ENCODE measurements at places on chromosomes 6 and 20.

DNA sequence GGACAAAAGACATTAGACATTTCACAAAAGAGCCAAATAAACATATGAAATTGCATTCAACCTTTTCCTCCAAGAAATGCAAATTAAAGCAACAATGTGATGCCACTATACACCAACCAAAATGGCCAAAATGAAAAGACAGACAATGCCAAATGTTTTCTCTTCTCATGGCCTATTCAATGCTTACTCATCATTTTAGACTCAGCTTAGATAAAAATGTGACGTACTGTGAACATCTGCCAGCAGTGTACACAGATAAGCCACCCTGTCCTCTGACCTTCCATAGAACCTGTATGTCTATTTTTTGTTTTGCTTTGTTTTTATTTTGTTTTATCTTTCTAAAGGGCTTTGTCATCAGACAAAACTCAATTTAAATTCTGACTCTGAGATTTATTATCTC, 385.2 kb downstream of the FRK start:
- no peak for DNase-seq

DNA sequence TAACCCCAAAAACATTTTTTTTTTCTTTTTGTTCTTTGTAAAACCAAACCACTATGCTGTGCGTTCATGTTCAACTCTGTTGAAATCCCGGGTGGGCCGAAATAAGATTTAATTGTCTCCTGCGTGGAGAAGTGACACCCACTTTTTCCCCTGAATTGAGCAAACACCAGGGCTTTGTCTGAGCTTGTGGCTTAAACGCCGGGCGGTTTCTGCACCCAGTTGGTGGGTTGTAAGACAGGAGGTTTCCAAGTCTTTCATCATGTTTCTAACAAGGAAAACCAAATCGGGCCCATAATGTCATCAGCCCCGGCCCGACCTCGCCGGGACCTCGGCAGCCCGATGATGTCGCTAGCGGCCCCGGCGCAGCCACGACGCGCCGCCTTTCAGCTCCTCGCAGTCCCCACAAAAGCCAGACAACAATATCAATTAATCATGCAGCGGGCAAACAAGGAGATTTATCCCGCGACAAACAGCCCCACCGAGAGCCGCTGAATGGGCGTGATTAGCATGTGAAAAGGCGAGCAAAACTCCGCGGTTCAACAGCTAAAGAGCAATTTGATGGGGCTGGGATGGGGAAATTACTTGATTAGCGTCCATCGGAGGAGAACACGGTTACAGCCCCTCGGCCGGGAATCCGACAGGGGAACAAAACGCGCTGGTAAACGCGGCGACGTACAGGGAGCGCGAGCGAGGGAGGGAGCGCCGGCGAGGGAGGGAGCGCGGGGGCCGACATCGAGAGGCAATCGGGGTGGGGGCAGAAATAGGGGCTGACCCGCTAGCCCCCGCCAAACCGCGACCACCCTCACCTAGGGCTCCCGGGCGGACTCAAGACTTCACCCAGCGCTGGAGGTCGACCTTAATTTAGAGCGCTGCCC, 5.3 kb downstream of the LINC00237 start:
- no peak for DNase-seq

DNA sequence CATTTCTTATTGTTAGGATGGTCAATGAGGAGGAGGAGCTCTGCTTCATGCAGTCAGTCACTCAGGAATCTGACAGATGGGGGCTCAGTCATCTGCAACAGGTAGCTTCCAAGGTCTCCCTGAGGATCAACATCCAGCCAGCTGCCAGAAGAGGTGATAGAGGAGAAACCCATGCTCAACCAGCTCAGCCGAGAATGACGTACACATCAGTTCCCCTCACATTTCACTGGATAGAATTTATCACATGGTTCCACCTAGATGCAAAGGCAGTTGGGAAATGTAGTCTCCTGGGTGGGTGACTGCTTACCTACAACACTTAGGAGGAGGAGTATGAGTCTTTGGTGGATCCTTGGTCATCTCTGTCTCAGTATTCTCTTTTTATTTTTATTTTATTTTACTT, 144.5 kb downstream of the CEBPB start:
- DNase-seq, result peak; percentile 74

GRCh38 chr6:137291441-137291840, 72.3 kb upstream of the IFNGR1 start:
- DNase-seq, result no peak

DNA sequence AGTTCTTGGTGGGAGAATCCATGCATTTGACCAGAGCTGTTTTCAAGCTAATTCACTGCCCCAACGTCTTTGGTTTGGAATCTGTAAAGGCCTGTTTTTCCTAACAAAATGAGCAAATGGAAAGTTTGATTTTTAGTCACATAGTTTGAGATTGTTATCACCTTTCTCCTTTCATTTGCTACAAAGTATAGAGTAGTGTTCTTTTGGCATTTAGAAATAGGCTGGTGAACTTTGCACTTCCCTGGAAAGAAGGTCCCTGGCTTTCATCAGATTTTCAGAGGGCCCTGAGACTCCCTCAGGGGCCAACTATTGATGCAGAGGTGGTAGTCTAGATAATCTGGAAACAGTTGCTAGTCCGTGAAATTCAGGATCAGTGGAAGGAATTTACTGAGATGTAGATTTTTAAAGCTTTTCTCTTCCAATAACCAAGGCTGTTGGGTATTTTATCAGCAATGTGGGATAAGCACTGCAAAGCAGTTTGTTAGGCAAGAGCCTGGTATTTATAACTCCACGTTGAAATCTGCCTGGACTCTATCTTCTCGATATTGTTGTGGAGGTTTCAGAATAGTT, 1.7 kb downstream of the ARFGEF2 start:
- DNase-seq, result no peak

- DNase-seq, result no peak
These were observed 57.7 kb downstream of the PDE10A start for GRCh38 chr6:165605182-165605875.

- no peak for DNase-seq
These were observed 11.1 kb upstream of the TCF15 start for GRCh38 chr20:621125-621756.

GRCh38 chr6:169169375-169169774, 84.3 kb downstream of the THBS2 start:
- no peak for DNase-seq

DNA sequence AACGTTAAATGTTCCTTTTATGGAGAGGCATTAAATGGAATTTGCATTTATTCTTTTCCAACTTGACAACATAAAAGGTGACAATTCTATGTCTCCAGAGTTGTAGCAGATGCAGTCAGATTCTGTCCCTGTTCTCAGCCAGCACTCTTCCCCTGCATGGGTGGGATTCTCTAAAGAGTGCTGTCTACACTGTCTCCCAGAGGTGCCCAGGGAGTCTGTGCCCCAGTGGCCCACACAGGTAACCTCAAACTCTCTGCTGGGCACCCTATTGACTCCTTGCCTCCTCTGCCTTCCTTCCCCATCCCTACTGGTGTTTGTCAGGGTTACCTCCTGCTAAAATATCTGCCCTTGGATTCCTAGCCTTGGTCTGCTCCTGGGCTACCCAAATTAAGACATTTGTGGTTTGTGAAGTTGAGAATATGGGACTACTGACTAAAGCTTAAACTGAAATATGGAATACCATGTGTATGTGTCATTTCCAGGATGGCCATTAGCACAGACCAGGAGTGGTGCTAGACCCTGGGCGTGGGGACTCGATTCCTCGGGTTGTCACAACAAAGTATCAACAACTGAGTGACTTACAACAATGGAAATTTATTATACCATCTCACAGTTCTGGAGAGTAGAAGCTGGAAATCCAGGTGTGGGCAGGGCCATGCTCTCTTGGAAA, 284.7 kb downstream of the CDH26 start:
- DNase-seq, result no peak

- DNase-seq, result no peak
These were observed 82.3 kb upstream of the PTPRT start for GRCh38 chr20:43271980-43272379.

DNA sequence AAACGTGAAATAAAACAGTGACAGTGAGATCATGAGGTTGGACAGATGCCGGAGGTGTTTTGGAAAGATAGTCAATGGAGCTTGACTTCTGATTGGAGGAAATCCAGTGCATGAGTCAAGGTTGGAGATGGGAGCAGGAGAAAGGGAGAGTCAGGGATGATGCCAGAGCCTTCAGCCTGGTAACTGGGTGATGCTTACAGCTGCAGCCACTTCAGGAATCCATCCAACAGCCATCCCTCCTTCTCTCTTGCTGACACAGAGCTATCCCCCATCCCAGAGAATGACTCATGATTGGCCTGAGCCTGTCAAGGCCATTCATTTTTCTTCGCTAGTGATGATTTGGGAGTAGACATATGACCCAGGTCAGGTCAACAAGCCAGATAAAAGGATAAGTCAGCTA, 112.8 kb downstream of the SAMD5 start:
- no peak for DNase-seq

GRCh38 chr6:44061375-44062104, 65.7 kb downstream of the MRPL14 start:
- no peak for DNase-seq

DNA sequence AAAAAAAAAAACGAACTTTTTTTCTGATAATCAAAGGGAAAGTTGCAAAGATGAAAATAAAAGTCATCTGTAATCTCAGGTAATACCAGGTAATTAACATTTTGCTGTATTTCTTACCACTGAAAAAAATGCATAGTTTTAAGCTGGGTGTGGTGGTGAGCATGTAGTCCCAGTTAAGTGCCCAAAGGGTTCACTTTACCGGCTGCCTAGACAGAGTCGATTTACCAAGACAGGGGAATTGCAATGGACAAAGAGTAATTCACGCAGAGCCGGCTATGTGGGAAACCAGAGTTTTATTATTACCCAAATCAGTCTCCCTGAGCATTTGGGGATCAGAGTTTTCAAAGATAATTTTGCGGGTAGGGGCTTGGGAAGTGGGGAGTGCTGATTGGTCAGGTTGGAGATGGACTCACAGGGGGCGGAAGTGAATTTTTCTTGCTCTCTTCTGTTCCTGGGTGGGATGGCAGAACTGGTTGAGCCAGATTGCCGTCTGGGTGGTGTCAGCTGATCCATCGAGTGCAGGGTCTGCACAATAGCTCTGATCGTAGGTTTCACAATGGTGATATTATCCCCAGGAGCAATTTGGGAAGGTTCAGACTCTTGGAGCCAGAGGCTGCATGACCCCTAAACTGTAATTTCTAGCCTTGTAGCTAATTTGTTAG, 51.9 kb downstream of the RPF2 start:
- DNase-seq, result no peak

DNA sequence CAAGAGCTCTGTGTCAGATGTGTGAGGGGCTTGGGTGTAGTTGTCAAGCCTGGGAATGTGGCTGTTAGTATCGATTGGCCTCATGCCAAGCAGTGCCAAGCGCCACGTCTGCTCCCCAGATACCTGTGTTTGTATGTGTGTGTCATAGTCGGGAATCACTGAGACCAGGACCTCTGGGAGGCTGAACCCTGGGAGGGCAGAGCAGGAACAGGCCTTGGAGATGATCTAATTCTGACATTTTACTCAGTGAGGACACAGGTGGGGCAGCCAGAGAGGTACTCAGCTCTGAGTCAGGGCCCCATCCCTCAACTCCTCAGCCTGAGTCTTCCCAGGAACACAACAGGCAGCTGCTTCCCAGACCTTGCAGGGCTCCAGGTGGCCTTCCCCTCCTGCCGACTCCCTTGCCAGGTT, 51.2 kb upstream of the FANCE start:
- peak; percentile 5 for DNase-seq

- DNase-seq, result no peak
These were observed 74.1 kb upstream of the TCF21 start for GRCh38 chr6:133814797-133815196.

GRCh38 chr6:33064723-33065122, 8.7 kb downstream of the HLA-DPA1 start:
- no peak for DNase-seq

DNA sequence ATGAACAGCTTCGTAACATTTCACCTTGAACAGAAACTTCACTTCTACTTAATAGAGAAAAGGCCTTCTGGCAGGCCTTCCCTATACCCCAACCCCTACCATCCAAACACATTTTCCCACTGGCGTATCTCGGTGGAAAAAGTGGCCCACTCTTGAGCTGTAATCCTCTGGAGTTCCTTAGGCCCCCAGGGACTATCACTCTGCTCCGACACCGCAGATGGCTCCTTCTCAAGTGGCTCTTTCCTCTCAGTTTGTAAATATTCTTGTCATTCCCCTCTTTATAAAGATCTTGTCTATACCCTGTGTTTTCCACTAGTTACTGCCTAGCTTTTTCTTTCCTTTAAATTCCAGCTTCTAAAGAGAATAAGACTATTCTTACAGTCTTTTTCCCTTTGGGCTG, 108.7 kb downstream of the MYB start:
- DNase-seq, result no peak

GRCh38 chr6:36779227-36779626, 60.0 kb downstream of the CPNE5 start:
- no peak for DNase-seq

DNA sequence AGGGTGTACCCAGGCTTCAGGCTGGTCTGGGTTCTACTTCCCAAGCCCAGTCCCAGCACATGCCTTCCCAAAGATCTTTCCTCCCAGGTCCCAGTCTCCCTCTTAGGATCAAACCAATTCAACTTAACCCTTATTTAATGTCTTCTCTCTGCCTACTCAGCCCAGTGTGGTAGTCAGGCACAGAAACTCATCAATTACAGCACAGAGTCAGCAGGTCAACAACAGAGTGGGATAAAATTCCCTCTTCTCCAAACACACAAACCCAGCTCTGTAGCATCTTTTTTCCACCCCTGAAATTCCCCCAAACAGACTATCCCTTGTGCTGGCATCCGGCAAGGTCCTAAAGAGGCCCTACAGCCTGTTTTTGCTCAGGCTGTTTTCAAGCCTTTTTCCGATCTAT, 47.3 kb upstream of the CDYL start:
- no peak for DNase-seq

GRCh38 chr6:76275746-76276145, 203.3 kb upstream of the IMPG1 start:
- DNase-seq, result no peak

- no peak for DNase-seq
These were observed 176.8 kb upstream of the NT5E start for GRCh38 chr6:85273046-85273445.

GRCh38 chr20:42082611-42083010, 464.4 kb upstream of the CHD6 start:
- DNase-seq, result peak; percentile 78

DNA sequence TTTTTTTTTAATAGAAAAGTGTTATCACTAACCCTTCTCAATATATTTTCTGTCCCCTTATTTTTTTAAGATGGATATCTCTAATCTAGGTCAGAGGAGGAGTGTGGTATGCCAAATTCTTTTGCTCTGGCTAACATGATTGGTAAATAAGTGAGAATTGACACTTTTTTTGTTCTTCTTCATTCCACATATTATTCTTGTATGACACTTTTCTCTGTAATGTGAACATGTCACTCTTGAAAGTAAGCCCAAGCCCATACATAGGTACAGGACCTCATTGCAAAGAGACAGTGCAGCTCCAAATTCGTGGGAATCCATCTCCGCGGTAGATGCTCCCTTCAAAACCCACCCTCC, 142.5 kb upstream of the TCF21 start:
- no peak for DNase-seq

- DNase-seq, result no peak
These were observed 4.4 kb upstream of the TUBB1 start for GRCh38 chr20:59014680-59015389.

DNA sequence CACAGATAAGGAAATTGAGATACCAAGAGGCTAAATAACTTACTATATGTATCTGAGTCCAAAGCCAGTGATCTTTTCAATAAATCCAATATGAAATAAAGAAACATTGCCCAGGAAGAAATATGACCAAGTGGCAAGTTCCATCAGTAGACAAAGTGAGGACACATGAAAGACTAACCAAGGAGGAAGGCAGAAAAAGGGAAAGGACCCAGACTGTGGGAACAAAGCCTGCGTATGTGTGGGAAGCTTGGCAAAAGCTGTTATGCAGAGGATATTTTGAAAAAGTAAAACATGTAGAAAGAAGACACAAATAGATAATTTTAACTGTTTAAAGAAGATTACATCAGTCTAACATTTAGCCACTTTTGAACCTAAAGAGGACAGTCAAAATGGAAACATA, 264.4 kb upstream of the PRDM1 start:
- DNase-seq, result no peak
